ENCODE measurements at places on chromosomes 12 and 14. TPM values are rescaled to one million over a fixed set of nuclear protein-coding genes. Genes with fewer than 3 reads are reported as not detected.

Gene PLD4
- not detected for polyA plus RNA-seq

Gene HOXC9
- 8.8 TPM for polyA plus RNA-seq

DNA sequence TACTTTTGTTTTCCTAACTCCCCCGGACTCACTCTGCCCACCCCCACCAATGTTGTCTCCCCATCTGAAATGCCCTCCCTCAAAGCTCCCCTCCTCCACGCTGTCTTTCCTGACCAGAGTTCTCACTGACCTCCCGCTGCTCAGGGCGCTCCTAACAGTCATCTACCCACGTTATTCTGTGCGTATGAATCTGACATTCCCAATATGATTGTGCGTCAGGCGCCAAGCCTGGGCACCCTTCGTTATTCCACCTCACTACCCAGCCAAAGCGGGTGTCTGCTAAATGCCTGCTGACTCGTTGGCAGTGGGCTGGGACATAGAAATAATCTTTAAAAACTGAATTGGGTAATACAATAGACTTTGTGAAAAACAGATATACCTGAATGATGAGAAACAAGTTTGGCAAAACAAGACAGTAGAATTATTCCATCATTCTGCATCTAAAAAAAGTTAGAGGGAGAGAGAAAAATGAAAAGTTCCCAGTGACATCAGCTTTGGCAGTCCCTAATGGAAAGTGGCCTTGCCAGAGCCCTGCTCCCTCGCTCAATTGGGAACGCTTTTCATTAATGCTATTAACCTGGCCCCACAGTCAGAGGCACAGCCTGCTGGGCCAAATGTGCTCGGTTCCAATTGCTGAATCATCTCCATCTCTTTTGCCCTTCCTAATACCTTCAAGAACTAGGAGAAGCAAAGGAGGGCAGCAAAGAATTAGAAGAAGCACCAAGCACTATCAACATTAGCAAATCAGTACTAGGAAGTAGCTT is 74.0 kb upstream of the PLXNC1 start:
- DNase-seq, result peak; percentile 71
- H3K4me3 ChIP-seq, result no peak overlapping the region

DNA sequence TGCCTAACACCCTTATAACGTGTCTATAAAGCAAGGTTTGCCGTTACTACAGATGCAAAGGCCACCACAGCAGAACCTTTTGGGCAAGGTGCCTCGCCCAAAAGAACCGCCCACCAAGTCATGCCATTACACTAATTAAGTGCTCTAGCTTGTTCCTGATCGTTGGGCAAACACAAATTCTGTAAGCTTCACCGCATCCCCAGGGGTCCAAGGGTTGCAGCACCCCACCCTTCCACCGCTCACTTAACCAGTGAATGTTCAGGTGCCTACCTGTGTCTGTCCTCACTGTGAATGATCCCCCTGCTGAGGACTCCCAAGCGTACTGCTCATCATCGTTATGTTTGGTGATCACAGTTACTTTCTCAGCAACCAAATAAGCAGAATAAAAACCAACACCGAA is 1.4 kb downstream of the HSP90AA1 start:
- peaks cover 49% of the 10 kb centered on the region for H3K4me1 ChIP-seq
- H3K36me3 ChIP-seq, result peaks cover 55% of the 10 kb centered on the region
- H3K27me3 ChIP-seq, result no peaks in the 10 kb centered on the region
- peak overlapping the region; percentile 97 for H3K27ac ChIP-seq

Measured in psoas muscle (tissue), 8 donors.